ENCODE measurements at places on chromosomes 7 and 10.

DNA sequence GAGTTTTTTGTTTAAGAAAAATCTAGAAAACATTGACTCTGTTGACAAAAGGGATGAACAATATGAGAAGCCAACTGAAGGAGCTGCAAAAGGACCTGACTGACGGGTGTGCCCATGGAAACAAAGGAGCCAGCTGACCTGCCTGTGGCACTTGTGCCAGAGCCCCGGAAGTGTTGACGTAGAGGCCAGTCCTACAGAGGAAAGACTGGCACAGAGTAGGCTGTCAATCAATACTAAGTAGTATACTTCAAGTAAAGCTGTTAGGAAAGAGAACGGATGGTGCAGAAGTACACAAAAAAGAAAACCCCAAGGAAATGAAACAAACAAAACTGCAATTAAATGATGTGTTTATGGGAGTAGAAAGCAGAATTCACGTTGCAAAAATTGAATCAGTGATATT, 19.0 kb upstream of the ABI1 start:
- no peak for DNase-seq

DNA sequence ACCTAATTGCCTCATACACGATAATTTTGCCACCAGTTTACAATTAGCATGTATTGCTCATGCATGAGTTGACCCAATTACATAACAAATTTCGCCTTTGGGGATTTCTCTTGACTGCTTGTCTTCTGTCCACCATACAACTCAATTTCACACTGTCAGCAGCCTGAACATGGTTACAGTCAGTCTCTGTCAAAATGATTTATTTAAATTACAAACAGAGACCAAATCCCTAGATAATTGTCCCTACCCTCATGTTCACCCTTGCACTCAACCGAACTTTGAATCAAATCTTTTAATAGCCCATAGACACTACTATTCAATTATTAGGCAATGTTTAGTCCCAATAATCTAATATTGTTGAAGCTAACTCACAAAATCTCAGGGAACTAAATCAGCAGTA, 59.7 kb upstream of the NEBL start:
- DNase-seq = no peak

- no peak for DNase-seq
These were observed 232.4 kb downstream of the ADARB2 start for GRCh38 chr10:1504940-1505339.

DNA sequence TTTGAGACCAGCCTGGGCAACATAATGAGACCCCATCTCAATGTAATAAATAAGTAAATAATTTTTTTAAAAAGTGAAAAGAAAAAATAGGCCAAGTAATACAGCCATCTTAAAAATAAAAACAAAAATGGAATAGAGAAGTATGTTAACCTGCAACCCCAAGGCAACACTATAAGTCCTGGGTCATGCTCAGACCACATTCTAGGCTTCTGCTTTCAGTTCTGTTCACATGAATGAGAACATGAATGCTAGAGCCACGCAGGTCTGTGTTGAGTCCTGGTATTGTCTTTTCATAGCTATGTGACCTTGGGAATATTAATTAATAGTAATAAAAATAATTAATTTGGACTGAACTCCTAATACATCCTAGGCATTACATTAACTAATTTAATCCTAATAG, 284.0 kb downstream of the AUTS2 start:
- DNase-seq = no peak

- DNase-seq = no peak
These were observed 39.8 kb downstream of the GBF1 start for GRCh38 chr10:102285133-102285532.

GRCh38 chr10:47026301-47027107, 115.3 kb downstream of the PTPN20 start:
- no peak for DNase-seq

GRCh38 chr10:50615658-50616057, 8.1 kb downstream of the SGMS1 start:
- no peak for DNase-seq

GRCh38 chr10:3779158-3779741, 5.8 kb downstream of the KLF6 start:
- no peak for DNase-seq

DNA sequence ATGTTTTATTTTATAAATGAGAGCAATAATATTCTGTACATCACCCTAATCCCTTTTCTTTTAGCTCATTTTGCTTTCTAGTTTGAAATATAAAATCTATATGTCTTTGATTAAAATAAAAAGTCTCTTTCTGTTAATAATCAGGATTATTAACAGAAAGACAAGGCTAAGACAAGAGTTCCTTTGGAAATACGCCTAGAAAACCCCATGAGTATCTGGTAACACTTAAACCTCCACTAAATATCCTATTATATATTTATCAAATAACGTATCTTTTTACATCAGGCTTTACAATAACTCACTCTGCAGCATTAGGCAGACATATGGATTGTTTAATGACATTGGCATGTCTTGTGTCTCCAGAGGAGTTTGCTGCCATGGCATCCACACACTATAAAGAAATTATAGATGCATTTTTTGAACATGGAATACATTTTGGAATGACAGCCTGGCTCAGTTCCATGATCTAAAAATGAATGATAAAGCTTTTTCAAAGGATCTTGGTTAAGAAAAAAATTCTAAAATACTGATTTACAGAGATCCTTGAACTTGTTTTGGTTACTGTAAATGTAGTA, 98.7 kb downstream of the TMEM26 start:
- no peak for DNase-seq

- no peak for DNase-seq
These were observed 68.0 kb downstream of the VOPP1 start for GRCh38 chr7:55504093-55504859.

GRCh38 chr7:17940951-17941431, 697 bp upstream of the SNX13 start:
- DNase-seq = no peak

- no peak for DNase-seq
These were observed 14.1 kb upstream of the WDR86 start for GRCh38 chr7:151423936-151424335.

GRCh38 chr7:95303013-95303905, 21.1 kb downstream of the PON1 start:
- DNase-seq = no peak

DNA sequence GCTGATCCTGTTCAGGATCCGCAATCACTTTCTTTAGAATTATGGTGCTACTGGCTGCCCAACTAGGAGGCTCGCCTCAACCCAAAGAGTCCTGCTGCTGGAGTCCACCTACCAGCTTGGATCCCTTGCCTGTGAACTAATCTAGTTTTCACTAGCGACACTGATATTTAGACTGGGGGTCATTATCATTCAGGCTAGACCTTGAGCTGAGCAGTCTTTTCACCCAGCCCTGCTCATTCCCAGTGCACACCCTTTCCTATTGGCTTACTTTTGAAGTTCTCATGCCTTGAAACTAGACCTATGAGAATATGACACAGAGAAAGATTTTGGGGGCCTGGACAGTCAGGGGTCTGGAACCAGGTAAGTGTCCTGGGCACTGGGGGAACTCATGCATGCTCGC, 107.9 kb downstream of the TMEM178B start:
- DNase-seq = no peak

- no peak for DNase-seq
These were observed 10.7 kb downstream of the KIAA1549 start for GRCh38 chr7:138970446-138970845.

DNA sequence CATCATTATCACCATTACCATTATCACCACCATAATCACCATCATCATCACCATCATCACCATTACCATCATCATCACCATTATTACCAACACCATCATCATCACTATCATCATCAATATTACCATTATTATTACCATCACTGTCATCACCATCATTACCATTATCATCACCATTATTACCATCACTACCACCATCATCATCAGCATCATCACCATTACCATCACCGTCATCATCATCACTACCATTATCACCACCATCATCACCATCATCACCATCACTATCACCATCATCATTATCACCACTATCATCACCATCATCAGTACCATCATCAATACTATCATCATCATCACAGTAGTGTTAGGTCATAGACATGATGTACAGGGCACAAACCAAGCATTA, 81.4 kb downstream of the VSTM4 start:
- no peak for DNase-seq

GRCh38 chr7:100376066-100376465, 2.8 kb downstream of the PILRA start:
- DNase-seq = no peak

DNA sequence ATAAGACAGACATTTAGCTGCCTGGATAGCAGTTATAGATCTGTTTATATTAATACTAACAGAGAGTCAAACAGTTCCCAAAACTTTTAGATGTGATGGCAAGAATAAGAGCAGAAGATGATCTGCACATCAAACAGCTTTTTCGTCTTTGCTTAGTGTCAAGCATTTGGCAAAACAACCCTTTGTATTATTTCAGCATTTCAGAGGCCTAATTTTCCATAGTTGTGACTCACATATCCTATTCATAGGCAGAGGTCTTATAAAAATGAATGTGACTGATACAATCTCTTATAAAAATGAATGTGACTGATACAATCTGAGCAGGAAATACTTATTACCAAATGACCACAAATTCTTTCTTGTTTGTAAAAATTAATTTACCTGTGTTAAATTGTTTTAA, 71.2 kb downstream of the LRRTM3 start:
- DNase-seq = no peak

- no peak for DNase-seq
These were observed 2.1 kb downstream of the NOS3 start for GRCh38 chr7:150992833-150993302.

GRCh38 chr7:46852795-46853194, 729.1 kb downstream of the TNS3 start:
- no peak for DNase-seq

DNA sequence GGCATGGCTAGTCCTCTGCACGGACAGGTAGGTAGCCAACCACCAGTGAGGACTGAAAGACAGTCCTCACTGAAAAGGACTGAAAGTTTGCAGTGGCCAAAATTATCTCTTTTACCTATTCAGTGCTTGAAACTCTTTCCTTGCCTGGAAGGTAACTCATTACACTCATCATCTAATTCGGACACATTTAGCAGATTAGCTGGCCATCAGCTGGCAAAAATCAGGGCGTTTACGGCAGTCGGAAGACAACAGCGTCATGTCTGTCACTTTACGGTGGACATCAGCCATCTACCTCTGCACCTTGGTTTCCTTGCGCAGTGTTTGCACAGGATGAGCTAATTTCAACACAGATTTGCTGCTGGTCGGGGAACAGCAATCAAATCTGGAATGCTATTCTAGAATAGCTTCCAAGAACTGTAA, 740 bp downstream of the ANXA7 start:
- DNase-seq = peak; percentile 60

DNA sequence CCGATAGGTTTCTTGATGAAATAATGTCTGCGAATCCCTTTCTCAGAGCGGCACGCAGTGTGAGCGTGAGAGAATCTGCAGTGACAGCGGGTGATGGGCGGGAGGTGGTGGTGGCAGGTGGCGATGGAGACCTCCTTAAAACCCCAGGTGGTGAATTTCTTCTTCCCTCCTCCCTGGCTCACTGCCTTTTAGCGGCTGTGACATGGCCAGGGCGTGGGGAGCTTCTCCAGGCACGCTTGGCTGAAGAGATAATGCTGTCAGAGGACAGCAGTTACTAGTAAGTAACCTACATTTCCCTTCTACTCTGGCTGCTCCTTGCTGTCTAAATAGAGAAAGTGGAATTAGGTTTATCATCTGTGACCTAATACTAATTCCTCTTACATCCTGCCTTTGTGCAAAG, 141.4 kb upstream of the INSYN2A start:
- no peak for DNase-seq

- DNase-seq = no peak
These were observed 39.3 kb downstream of the SEPTIN7 start for GRCh38 chr7:35839860-35840854.

DNA sequence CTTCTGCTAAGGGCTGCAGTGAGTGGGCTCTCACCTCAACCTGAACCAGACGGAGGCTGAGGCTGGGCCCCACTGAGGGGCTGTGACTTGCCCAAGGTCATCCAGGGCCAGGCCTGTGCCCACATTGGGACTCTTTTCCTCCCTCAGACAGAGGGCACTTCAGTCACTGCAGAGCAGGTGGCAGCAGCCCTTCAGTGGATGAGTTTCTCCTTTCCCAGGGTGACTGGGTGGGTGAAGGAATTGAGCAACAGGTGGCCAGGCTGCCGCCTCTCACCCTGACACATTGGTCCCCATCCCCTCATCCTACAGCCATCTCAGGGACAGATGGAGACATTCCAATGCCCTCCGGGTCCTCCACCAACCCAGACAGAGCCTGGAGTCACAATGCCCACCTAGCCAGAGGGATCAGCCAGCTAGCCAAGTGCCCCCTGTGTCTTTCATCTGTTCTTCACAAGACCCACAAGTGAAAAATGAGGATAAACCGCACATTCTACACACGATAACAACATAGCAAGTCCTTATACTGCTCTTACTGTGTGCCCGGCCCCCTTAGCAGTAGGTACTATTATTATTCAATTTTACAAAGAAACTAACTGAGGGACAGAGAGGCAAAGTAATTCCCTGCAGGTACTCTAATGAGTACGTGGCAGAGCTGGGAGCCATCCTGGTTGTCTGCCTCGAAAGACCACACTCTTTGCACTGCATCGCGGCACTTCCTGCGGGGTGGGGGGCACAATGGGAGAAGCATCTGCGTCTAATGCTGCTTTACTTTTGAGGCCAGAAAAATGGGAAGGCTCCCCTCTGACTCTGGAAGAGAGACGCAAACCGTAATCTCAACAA, 1.7 kb upstream of the SLC18A3 start:
- DNase-seq = no peak

DNA sequence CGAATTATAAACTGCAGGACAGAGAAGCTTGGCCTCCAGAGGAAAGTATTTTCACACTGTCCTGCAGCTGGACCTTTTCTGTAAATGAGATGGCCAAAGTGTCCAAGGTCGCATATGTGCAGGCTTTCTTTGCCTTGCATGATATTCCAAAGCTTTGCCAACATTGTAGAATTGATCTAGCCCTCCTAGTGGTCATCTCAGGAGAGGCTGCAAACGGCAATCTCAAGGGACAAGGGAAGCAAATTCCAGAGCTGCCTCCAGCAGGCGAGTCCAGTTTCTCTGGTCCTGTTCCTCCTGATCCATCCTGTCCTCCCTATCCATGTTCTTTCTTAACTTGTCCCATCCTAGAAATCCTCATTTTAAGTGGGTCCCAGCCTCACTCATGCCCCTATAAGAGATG, 373.4 kb upstream of the PCDH15 start:
- no peak for DNase-seq

DNA sequence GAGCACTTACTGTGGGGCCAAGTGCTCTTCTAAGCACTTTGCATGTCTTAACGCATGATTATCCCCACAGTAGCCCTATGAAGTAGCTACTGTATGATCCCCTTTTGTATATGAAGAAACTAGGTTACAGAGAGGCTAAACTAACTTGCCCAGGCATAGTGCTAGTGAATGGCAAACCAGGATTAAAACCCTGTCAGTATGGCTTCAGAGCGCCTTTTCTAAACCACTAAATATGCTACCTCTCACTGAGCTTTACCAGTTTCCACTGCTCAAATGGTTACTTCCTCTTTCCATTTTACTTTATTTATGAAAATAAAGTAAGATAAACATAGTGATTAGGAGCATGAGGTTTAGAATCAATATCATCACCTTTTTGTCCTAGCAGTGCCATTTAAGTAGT, 73.6 kb downstream of the PODXL start:
- no peak for DNase-seq

- no peak for DNase-seq
These were observed 23.9 kb downstream of the HERPUD2 start for GRCh38 chr7:35670856-35671569.
